ENCODE measurements at places on chromosomes 3 and 15.

GRCh38 chr3:128322030-128323022 lies 144.4 kb downstream of the DNAJB8 start:
- DNase-seq: no peak

DNA sequence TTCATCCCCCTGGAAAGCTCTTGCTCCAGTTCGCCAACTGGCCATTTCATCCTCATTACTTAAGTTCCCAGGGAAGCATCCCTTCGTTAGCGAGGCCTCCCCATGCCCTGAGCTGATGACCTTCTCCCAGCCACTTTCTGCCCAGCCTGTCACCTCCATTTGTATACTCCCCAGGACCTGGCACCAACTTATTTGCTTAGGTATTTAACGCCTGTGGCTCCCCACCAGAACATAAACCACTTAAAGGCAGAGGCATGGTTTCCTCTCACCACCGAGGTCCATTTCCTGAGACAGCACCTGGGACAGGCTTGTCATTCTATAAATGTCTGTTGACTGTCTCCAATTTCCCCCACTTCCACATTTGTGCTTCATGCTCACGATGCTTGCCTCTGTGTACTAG lies 189.0 kb downstream of the ZNF621 start:
- no peak for DNase-seq

GRCh38 chr3:179450901-179451264 lies 387 bp downstream of the GNB4 start:
- DNase-seq: no peak

DNA sequence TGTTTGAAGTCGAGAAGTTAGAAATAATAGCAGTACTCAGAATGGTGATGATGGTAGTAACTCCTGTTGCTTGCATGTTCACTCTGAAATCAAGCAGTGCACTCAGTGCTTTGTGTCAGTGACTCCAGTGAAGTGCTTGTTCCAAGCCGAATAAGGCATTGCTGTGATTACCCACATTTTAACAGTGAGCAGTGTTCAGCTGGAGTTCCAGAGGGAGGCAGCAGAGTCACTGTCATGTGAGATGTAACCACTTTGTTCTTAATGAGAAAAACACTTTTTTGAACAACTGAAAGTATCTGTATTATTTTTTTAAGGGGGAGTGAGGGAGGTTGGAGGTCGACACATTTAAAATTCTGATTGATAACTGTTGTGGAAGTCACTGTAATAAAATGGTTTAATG lies 3.7 kb downstream of the MDFIC2 start:
- DNase-seq: no peak

GRCh38 chr3:9420850-9421549 lies 23.6 kb downstream of the SETD5 start:
- DNase-seq: no peak

DNA sequence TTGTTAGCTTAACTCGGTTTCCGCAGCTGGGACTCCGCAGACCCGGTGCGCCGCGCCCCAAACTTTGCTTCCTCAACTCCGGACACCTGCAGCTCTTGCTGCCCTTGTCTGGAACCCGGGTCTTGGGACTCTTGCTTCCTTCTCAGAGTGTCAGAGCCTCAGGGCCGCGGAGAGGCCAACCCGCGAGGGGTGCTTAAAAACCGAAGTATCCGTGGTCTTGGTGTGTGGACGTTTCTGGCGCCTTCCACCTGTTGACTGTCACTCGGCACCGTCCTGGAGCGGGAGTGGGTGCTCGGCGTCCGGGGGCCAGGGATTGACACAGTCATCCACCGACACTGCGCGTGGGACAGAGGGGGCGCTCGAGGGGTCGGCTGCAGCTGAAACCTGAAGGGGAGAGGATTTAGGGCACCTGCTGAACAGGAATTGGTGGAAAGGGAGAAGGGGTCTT lies 386 bp downstream of the SQOR start:
- DNase-seq: no peak

GRCh38 chr15:88810446-88810845 lies 7.2 kb downstream of the ACAN start:
- DNase-seq: no peak

DNA sequence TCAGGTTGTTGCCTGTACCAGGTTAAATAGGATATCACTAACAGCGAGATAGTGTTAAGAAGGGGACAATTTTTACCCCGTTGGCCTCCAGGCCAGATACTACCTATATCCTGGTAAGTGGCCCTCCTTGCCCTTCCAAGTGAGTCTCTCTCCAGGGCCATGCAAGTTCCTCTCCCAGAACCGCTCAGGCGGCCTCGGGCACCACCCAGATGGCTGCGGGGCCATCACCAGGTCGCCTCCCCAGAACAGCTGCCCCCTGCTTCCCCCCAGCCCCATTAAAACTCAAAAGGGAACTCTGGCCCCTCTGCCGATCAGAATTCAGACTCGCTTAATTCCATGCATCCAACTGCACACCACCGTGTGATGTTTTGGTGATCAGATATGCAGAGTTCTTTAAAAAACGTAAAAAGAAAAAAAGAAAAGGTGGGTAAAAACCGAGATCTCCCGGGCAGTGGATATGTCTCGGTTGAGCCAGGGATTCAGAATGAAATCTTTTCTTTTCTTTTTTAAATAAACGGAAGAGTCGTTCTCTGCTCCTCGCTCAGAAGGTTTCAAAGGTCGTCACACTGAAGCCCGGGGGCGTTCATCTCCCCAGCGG lies 1.9 kb upstream of the TRIM71 start:
- peak; percentile 33 for DNase-seq

DNA sequence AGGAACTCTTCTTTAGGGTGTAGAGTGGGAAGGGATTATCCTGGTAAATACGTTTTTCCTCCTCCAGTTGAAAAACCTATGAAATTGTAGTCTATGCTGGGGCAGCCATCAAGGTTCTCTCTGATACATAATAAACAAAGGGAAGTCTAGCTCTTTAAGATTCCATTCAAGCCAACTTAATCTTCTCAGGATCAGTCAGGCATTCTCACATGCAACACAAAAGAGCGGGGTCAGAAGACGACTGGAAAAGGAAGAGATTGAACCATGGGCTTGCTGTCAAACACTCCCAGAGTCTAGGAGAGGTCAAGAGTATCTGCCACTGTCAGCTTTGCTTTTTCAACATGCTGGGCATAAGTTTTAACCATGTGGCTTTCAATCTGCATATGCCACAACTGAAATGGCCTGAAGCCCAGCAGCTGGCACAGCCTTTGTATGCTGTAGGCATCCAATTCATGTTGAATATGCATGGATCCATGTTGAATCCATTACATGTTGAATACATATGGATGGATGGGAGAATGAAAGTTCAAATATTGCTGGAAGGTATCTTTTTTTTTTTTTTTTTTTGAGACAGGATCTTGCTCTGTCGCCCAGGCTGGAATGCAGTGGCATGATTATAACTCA lies 8.5 kb downstream of the TRAT1 start:
- DNase-seq: no peak

DNA sequence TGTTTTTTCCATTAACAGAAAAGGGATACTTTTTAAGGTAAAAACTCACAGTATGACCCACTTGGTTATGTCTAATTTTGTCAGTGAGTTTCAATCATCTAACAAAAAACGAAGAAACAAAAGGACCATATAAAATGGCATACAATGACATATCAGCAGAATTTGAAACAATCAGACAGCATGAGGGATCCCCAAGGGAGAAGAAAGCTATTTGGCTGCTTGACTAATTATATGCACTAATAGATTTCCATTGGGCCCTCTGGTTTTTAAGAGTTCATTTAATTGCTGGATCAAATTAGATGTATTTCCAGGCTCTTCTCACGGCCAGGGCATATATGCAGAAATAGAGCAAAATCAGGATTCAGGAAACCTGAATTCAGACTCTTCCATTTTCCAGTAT lies 376.4 kb upstream of the GBE1 start:
- no peak for DNase-seq

GRCh38 chr3:144229330-144229729 lies 257.7 kb downstream of the DIPK2A start:
- DNase-seq: no peak

- no peak for DNase-seq
These were observed 150.8 kb downstream of the MEGF11 start for GRCh38 chr15:66102563-66103292.

- no peak for DNase-seq
These were observed 33.5 kb upstream of the PDE8A start for GRCh38 chr15:84947947-84948830.

GRCh38 chr3:126034481-126035361 lies 49.2 kb downstream of the SLC41A3 start:
- DNase-seq: no peak

DNA sequence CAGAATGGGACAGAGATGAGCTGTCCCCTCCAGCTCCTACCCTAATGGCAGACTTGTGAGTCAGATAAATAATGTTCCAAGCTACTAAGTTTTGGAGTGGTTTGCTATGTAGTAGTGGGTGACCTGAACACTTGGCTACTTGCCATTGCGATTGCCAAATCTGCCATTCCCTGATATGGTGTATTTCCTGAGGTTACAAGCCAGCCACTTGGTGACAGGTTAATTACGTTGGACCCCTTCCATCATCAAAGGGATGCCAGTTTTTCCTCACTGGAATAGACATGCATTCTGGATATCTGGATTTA lies 33.6 kb downstream of the MORF4L1 start:
- DNase-seq: no peak

DNA sequence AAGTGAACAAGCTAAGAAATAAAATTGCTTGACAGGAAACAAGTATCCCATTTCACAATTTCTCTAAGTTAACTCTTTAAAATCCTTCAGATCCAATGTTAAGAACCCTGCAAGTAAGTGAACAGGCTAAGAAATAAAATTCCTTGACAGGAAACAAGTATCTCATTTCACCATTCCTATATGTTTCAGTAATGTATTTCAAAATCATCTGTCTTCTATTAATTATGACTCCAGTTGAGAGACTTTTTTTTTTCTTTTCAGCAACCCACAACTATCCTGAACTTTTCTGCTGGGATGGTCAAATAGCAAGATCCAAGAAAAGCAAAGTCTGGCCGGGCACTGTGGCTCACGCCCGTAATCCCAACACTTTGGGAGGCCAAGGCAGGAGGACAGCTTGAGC lies 2.4 kb upstream of the SLC12A6 start:
- DNase-seq: no peak

GRCh38 chr3:111260878-111261277 lies 189.3 kb downstream of the NECTIN3 start:
- DNase-seq: no peak

GRCh38 chr15:40470423-40471104 lies at the start of gene CHST14:
Gene CHST14, plus strand, starts transcription at chr15:40470984. Its CDS starts 230 bp downstream, at chr15:40471214.
- peak; percentile 15 for DNase-seq

DNA sequence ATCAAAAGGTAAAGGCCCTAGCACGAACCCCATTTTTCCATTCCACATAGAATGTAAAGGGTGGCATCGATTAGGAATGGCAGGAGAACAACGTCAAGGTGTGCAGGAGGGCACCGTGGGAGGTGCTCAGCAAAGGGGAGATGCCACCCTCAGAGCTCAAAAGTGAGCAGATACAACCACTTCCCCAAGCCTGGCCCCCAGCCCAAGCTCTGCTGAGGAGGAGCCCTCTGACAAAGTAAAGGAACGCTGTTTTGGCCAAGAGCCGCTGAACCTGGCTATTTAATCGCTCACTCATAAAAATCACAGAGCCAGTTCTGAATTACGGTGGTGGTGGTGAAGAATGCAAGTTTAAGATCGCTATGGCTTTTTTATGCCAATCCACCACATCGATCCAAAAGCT lies 12.4 kb downstream of the GNB5 start:
- no peak for DNase-seq

- no peak for DNase-seq
These were observed 88.3 kb upstream of the CLSTN2 start for GRCh38 chr3:139846729-139847128.

- no peak for DNase-seq
These were observed 40.1 kb downstream of the GASK1A start for GRCh38 chr3:43019006-43019809.

DNA sequence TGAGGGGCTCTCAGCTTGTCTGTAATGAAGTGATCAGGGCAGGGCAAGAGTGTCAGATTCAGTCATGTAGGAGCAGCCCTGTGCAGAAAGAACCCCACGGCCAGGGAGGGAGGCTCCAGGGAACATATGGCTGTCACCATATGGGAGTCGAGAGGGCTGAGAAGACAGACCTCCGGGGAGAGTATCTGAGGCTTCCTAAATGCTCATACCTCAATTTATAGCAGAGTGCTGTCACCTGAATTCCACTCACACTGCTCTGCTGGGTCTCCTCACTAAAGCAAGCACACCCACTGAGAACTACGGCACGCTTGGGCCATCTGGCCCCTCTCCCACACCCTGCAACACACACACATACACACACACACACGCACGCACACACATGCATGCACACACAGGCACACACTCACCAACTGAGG lies 92.3 kb upstream of the TJP1 start:
- no peak for DNase-seq

GRCh38 chr3:94009608-94010007 lies 18.8 kb downstream of the STX19 start:
- no peak for DNase-seq

GRCh38 chr3:24388159-24388558 lies 106.5 kb downstream of the THRB start:
- DNase-seq: no peak

GRCh38 chr3:122942937-122943827 lies 84.4 kb downstream of the SEMA5B start:
- DNase-seq: no peak

DNA sequence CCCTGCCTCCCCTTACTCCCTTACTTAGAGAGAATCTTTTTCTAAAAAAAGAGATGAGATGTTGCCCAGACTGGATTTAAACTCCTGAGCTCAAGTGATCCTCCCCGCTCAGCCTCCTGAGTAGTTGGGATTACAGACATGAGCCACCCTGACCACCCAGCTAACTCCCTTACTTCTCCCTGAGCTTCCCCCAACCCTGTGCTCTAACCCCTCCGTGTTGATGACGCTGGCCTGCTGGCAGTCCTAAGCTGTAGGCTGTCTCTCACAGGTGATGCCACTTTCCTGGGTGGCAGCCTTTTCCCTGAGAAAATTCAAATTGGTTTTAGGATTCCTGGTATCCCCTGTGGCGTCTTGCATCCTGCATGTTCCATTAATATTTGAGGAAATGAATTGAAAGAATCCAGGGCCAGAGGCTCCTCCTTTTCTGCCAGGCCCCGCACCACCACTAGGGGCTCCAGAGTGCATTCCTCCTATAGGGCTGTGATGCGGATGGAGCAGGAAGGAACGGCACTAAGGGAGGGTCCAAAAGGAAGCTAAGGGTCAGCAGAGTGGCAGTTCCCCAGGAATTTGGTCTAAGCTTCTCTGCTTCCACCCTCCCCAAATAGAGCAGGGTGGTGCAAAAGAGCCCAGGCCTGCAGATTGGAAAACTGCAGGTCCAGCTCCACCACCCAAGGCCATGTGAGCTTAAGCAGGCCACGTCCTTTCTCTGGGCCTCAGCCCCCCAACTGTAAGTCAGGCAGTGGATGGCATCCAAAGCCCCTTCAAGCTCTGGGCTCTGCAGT lies 101.1 kb downstream of the DAPK2 start:
- DNase-seq: no peak

DNA sequence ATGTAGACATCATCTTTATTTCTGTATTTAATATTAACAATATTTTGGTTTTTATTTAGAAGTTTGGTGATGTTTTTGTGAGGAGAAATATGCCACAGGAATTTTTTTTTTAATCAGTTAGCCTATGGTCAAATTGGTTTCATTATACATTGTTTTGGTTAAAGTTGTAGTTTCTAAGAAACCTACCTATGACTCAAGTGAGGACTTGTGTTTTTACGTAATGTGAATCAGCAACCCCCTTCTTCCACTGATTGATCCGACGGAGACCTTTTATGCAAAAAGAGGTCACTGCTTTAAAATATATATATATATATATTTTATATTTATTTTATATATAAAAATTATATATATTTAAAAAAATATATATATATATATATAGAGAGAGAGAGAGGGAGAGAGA lies 698.1 kb downstream of the FHIT start:
- DNase-seq: no peak

- no peak for DNase-seq
These were observed 230.2 kb downstream of the CPNE4 start for GRCh38 chr3:131804565-131805133.

- DNase-seq: no peak
These were observed at the start of gene KBTBD12 for GRCh38 chr3:127915115-127915936. Gene KBTBD12, plus strand, starts transcription at chr3:127915232. Its CDS starts 7,830 bp downstream, at chr3:127923062.
